ENCODE measurements at places on chromosomes 5 and 9.

DNA sequence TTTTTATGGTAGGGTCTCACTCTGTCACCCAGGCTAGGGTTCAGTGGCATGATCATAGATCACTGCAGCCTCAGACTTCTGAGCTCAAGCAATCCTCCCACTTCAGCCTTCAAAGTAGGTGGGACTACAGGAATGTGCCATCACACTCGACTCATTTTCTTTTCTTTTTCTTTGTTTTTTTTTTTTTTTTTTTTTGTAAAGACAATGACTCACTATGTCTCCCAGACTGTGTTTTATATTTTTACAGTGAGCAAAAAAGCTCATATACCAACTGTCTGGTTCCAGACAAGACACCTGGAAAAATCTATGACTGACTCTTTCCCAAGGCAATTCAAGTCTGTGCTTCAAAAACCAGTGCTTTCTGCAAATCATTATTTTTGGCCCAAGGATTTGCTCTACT lies 10.8 kb upstream of the FOXD1 start:
- no peak for DNase-seq

GRCh38 chr5:124157320-124157719 lies 589.1 kb downstream of the ZNF608 start:
- no peak for DNase-seq

DNA sequence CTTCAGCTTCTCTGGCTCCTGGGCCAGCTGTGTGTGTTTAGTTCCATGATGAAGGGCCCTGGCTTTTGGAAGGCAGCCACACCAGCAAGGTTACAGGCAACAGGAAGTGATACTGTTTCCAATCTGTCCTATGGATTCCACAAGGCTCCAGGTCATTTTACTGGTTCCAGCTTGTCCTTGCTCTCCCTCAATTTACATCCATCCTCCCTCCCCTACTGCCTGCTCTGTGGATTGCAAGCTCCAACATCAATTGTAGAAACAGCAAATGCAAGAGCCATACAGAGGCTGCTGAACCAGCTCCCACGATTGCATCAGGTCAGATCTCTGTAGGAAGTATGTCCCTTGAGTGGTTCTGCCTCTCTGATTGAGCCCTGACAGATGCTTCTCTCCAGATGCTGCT lies 409.8 kb downstream of the NTRK2 start:
- DNase-seq = no peak

GRCh38 chr5:149406203-149406978 lies 27.3 kb upstream of the IL17B start:
- no peak for DNase-seq

GRCh38 chr5:43985411-43985810 lies 382.4 kb downstream of the NNT start:
- DNase-seq = no peak

DNA sequence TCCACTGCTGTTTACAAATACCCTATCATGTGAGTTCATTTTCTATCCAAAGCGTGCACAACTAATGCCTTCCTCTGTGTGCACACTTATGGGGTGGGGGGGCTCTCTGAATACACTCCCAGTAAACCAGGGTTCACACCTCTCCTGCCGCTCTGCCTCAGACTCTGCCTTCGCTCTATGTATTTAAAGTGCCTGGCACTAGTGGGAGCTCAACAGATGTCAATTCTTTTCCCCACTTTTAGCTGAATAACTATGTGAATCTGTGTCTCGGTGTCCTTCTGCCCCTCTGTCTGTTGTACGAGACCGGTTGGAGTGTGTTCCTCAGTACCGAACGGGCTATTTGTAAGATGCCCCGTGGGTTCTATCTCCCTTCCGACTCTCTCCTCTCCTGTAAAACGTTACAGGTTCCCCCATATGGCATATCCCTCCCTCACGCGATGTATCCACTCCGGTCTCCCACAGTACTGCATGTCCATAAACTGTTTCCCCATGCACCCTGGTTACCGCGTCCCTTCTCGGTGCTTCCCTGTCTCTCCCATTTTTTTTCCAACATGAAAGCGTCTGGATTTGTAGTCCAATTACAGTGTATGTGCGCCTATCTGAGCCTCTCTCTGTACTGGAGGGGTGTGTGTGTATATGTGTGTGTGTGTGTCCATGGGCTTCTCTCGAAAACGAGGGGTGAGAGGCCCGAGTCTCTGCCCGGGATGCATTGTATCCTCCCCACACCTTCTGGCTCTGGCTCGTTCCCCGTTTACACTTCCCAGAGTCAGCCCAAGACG lies 1.6 kb downstream of the ELL2 start:
- no peak for DNase-seq

GRCh38 chr5:174183701-174184100 lies 138.2 kb downstream of the NSG2 start:
- DNase-seq = no peak

GRCh38 chr5:6729386-6730310 lies 16.4 kb downstream of the TENT4A start:
- no peak for DNase-seq

DNA sequence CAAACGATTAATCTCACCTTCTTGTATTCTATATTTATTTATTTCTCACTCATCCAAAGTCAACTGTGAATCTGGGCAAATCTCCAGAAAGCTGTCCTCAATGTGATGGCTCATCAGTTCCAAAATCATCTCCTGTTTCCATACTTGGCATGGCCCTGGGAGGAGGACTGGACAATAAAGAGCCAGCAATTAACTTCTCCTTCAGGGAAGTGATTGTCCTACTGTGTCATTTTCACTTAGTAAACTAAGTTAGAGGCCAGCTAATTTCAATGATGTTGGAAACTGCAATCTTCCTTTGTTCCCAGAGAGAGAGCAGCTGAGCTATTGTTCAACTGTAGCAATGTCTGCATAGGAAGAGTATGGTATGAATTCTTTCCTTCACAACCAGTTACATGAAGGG lies 17.5 kb downstream of the CDH12 start:
- DNase-seq = no peak

DNA sequence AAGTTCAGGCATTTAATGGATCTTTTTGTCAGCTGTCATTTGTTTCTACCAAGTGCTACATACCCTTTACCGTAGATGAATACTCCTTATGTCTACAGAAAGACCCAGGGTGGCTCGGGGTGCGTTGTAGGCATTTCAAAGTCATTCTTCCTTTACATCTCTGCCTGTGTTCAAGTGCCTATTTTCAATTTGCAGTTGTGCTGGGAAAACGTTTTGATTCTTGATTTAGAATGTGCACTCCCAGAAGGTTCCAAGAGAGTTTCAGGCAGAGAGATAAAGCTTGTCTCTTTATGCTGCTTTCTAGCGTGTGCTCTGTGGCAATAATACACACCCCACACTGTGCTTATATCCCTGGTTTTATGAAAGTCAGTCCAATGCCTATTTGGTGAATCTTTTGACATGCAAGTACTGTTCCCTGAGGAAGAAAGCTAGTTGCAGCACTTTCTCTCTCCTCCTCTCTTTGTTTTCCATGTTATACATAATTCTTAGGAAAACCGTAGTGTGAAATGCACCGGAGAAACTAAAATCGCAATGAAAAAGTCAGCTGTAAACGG lies 828.1 kb upstream of the ZNF608 start:
- no peak for DNase-seq

GRCh38 chr5:141628175-141628788 lies 8.4 kb downstream of the HDAC3 start:
- DNase-seq = peak; percentile 66

DNA sequence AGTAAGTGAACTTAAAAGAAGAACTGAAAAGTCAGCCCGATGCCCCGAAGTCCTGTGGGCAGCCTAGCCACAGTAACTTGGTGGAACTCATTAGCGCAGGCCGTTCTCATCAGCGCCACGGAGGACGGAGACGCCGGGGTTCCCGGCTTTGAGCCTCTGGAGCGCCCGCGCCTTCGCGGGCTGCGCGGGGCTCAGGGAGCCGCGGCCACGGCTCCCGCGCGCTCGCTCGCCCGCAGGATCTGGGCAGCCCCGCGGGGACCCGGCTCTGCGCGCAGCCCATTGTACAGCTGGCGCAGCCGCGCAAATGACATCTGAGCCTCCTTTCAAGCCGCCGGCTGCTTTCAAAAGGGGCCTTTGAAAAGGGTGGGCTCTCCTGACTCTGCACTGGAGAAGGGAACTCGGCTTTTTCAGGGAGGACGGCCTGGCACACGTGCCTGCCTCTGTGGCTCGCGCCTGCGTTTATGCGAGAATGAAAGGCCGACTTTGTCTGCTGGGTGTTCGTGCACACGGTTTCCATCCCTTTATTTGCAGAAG lies 40.7 kb downstream of the TLR4 start:
- DNase-seq = peak; percentile 85

DNA sequence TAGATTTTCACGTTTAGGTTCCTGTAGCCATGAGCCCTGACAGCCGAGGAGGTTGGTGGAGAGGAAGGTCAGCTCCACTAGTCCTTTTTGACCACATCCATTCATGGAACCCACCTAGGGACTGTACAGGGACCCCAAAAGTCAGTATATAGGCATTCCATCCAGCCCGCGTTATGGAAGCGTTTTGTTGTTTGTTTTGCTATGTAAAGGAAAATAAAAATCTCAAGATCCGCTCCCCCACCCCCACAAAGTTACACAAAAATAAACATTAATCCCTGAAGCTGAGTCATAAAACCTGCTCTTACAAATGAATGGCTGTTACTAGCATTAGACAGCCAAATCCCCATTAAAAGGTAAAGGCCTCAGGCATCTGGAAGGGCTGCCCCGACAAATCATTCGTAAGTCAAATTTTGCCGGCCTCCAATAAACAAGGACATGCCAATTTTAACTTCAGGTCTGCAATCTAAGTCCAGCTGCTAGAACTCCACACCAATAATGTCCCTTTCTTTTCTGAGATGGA lies 292.9 kb downstream of the MED10 start:
- no peak for DNase-seq

DNA sequence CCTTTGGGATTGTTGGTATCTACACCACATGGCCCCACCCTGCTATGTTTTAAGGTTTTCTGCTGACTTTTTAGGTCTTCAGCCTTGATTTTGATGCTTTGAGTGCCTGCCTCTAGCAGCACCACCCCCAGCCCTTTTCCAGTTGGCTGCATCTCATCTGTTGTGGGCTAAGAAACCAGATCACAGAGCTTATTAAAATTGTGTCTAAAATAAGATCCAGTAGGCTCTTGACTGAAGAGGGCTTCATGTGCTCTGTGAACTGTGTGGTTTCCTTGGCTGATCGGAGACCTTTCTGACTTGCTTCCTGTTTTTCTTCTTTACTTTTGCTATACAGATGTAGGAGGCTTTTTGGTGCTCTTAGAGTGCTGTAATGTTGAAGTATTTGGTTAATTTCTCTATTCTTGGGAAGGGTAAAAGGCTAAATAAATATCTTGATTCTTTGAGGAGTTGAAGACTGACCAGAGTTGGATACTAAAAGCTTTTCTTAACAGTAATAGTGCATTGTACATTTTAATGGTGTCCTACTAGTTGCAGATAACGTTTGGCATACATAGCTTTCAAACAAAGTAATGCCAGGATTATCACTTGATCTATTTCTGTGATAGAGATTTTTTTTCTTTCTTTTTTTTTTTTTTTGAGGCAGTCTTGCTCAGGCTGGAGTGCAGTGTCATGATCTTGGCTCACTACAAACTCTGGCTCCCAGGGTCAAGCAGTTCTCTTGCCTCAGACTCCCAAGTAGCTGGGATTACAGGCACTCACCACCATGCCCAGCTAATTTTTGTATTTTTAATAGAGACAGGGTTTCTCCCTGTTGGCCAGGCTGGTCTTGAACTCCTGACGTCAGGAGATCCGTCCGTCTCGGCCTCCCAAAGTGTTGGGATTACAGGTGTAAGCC lies 4.5 kb downstream of the UBE2D2 start:
- no peak for DNase-seq

GRCh38 chr9:132008184-132008803 lies 71.4 kb downstream of the MED27 start:
- no peak for DNase-seq

- peak; percentile 72 for DNase-seq
Observed at GRCh38 chr5:170386743-170387395, 2.3 kb downstream of the KCNMB1 start.

GRCh38 chr5:121746763-121747162 lies 104.9 kb upstream of the FTMT start:
- no peak for DNase-seq

DNA sequence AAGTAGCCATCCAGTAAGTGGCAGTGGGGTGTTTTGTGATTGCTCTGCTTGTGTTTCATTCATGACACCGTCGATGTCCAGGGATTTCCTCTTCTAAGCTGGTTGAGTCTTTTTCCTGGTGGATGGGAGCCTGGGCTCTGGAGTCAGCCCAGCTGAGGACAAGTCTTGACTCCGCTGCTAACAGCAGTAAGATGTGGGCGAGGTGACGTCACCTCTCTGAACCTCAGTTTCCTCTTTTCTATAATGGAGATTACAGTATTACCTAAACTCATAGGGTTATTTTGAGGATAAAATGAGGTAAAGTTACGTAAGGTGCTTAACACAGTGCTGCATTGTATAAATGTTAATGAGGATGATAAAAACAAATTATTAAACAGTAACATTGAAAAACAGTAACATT lies 21.3 kb downstream of the FGF1 start:
- no peak for DNase-seq

- no peak for DNase-seq
Observed at GRCh38 chr5:411728-412127, 31.2 kb upstream of the EXOC3 start.
